ENCODE measurements at places on chromosomes 4 and X.
A peak's percentile ranks its signal among the peaks of the same experiment; 100 is the strongest.

DNA sequence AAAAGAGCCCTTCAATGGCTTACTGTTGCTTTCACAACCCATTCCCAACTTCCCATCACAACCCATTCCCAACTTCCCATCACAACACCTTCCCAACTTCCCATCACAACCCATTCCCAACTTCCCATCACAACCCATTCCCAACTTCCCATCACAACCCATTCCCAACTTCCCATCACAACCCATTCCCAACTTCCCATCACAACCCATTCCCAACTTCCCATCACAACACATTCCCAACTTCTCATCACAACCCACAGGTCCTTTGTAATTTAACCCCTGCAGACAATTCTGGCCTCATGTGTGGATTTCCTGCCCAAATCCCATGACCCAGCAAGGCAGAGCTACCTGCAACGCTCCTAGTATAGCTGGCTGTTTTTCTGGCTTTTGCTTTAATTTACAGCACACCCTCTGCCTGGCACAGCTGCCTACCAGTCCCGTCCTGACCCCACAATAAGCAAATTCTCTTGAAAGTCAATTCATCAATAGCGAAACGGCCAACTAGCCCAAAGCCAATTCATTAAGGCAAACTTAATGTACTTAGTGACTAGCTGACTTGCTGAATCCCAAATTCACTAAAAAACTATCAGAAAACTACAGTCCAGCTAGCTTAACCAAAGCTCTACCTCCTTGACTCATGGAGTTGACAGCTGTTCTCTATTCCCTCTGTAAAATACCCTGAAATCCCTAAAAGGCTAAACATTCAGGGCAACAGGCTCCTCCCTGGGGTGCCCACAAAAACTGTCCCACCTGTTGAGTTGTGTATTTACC lies 75.6 kb downstream of the AFAP1 start:
- no peak overlapping the region for H3K27ac ChIP-seq
- H3K36me3 ChIP-seq = no peaks in the 10 kb centered on the region
- no peak overlapping the region for H3K4me3 ChIP-seq
- no peaks in the 10 kb centered on the region for H3K4me1 ChIP-seq
- no peaks in the 10 kb centered on the region for H3K27me3 ChIP-seq
- no peak for DNase-seq

DNA sequence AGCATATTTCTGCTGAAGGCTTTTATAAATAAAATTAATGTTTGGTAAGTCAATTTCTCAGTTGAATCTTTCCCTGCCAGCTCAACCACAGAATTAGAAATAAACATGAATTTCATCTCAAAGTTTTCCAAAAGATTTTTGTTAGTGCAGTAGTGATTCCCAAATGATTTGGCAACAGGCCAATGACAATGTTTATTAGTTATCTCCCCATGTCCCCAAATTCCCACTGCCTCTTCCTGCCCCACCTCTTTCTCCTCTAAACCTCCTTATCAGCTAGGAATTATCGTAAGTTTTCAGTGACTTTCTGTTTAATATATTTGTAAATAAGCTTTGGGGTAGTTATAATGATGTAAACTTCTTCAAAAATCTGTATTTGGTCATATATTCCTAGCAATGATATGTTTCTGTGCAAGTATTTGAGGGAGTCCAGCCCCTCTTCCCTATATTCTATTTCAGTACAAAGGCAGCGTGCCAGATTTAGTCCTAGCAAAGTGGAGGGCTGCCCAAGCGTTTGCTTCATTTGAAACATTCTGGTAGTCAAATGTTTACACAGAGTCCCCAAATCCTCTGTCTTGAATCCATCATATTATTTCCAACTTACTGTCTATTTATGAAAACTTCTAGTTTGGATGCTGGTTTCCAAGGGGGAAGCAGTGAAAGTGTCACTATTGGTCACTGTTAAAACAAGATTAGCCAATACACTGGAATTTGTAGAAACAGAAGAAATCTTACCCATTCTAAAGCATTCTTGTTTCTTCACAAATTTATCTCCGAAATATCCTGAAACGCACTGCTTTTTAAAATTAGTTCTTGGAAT lies 33.7 kb upstream of the ANKRD50 start:
- no peaks in the 10 kb centered on the region for H3K27me3 ChIP-seq
- H3K27ac ChIP-seq = peak overlapping the region; percentile 11
- DNase-seq = no peak
- no peaks in the 10 kb centered on the region for H3K36me3 ChIP-seq

DNA sequence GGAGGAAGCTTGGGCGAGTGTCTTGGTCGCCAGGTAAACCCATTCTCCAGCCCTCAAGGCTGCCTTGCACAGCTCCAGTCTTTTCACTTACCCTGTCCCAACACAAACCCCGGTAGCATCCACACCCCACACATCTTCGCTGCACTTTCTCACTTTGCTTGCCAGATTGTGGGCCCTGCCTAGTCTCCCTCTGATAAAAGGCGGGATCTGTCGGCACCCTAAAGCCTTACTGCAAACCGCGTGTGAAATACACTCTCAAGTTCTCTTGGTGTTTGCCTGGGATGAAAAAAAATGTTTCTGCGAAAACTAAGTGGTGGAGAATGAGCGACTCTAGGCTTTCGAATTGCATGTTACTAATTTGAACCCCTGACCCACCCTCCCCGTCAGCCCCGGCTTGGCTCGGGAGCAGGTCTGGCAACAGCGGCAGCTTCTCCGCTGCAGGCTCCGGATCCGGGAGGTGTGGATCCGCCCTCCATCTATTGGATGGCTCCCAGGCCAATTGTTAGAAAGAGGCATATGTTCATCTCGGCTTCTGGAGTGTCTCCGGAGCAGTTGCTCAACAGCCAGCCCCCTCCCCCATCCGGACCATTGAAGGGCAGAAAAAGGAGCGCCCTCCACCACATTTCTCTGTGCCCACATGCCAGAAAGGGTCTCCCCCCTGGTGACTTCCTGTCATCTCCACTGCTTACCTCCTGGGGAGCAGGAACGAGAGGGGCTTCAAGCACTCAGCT lies 3.0 kb upstream of the CITED1 start:
- no peaks in the 10 kb centered on the region for H3K36me3 ChIP-seq
- peak overlapping the region; percentile 79 for H3K4me3 ChIP-seq
- no peak overlapping the region for H3K27ac ChIP-seq

- DNase-seq = no peak
- no peaks in the 10 kb centered on the region for H3K36me3 ChIP-seq
- H3K27ac ChIP-seq = no peak overlapping the region
- no peaks in the 10 kb centered on the region for H3K4me1 ChIP-seq
- H3K27me3 ChIP-seq = no peaks in the 10 kb centered on the region
Observed at GRCh38 chr4:24928708-24929107, 15.9 kb upstream of the CCDC149 start.

DNA sequence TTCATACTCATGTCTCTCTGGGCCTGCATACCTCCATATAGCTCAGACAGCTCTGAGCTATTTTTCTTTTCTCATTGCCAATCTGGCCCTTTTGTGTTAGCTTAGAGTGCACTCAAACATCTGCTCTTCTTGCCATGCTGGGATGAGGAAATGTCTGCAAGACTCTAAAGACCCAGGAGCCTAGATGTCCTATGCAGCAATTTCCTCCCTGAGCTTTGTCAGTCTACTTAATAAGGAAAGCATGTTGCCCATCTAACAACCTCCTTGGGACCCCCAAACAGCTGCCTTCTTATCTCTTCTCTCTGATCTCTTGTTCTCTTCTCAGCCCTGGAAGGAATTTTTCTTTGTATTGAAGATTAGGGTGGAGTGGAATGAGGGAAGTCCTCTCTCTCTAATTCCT lies 69.2 kb downstream of the UCHL1 start:
- no peaks in the 10 kb centered on the region for H3K36me3 ChIP-seq
- no peaks in the 10 kb centered on the region for H3K4me1 ChIP-seq
- no peak overlapping the region for H3K27ac ChIP-seq
- no peak for DNase-seq
- H3K4me3 ChIP-seq = no peak overlapping the region
- H3K27me3 ChIP-seq = no peaks in the 10 kb centered on the region

DNA sequence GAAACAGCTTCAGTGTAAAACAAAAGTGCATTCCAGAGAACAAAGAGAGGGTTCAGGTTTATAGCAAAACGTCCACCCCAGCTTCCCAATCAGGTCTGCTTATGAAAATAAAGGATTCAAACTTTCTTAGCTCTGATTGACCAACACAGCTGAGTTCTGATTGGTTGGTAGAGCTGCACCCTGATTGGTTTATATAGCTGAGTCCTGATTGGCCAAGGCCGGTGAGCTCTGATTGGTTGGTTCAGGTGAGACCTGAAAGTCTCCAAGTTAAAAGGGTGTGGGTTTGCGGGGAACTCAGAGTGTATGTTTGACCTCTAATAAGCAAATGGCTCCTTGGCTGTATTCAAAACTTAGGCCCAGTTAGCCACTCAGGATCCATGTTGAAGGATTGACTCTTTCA lies 20.9 kb downstream of the CLRN2 start:
- no peak overlapping the region for H3K27ac ChIP-seq
- H3K27me3 ChIP-seq = no peaks in the 10 kb centered on the region
- no peaks in the 10 kb centered on the region for H3K36me3 ChIP-seq
- DNase-seq = no peak
- no peak overlapping the region for H3K4me3 ChIP-seq

DNA sequence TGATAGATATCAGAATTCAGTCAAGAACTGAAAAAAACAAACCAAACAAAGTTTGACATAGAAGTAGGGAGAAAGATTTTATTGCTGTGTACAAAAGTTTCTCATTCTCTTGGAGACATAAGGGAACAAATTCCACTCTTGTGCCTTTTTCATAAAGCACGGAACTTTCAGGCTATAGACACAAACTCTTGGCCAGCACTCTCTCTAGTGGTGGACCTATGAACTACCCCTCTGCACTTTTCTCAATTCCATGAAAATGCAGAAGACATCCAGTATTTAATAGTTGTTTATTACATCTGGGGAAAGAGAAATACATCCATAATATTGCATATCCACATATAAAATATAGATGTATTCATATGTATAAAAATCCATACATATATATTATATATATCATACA lies 291.6 kb upstream of the HS3ST1 start:
- no peaks in the 10 kb centered on the region for H3K36me3 ChIP-seq
- no peaks in the 10 kb centered on the region for H3K4me1 ChIP-seq
- no peaks in the 10 kb centered on the region for H3K27me3 ChIP-seq

GRCh38 chr4:4521136-4521535 lies 20.7 kb downstream of the STX18 start:
- no peaks in the 10 kb centered on the region for H3K36me3 ChIP-seq
- no peaks in the 10 kb centered on the region for H3K27me3 ChIP-seq
- no peak overlapping the region for H3K4me3 ChIP-seq
- no peaks in the 10 kb centered on the region for H3K4me1 ChIP-seq

DNA sequence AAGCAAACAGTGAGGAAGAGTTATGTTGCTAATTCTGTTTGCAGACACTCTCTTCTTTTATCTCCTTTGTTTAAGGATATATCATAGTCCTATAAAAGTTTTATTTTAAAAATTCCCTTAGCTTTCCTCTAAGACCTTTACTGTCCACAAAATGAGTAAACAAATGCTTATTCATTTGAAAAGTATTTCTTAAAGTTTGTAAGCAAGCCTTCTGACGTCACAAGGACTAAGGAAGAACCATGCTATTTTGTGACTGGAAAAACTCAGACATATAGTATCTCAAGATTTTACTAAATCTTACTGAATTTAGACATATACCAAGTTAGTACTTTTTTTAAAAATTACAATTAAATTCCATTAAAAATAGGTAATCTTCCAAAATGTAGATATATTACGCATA lies 5.2 kb upstream of the RBMXL3 start:
- no peak for DNase-seq
- H3K27ac ChIP-seq = no peak overlapping the region
- no peaks in the 10 kb centered on the region for H3K4me1 ChIP-seq
- H3K27me3 ChIP-seq = no peaks in the 10 kb centered on the region

DNA sequence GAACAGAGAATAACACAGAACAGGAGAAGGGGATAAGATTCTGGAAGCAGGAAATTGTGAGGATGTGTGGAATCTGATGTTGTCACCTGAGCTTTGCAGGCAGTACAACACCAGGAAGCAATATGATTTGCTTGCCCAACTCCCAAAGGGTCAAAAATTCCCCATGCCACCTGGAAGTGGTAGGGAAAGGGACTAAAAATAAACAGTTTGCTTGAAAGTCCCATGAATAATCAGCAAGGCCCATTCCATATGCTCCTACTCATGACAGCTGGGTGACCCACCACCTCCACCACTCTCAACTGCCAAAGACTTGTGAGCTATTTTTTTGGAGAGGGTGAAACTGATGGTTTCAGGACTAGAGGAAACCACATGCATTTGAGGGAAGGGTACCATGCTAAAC lies 168.4 kb downstream of the KCNIP4 start:
- no peaks in the 10 kb centered on the region for H3K4me1 ChIP-seq
- H3K4me3 ChIP-seq = no peak overlapping the region
- no peak overlapping the region for H3K27ac ChIP-seq
- no peak for DNase-seq
- H3K27me3 ChIP-seq = no peaks in the 10 kb centered on the region
- H3K36me3 ChIP-seq = no peaks in the 10 kb centered on the region

- no peak overlapping the region for H3K4me3 ChIP-seq
- DNase-seq = no peak
- no peak overlapping the region for H3K27ac ChIP-seq
- H3K4me1 ChIP-seq = no peaks in the 10 kb centered on the region
- H3K27me3 ChIP-seq = no peaks in the 10 kb centered on the region
Observed at GRCh38 chr4:12966726-12967125, 517.4 kb downstream of the RAB28 start.

- no peaks in the 10 kb centered on the region for H3K4me1 ChIP-seq
- H3K27me3 ChIP-seq = no peaks in the 10 kb centered on the region
- H3K4me3 ChIP-seq = peak within 1 kb of the TSS; percentile 89
- no peaks in the 10 kb centered on the region for H3K36me3 ChIP-seq
- peak within 1 kb of the TSS; percentile 72 for H3K27ac ChIP-seq
- peak; percentile 29 for DNase-seq
Observed at GRCh38 chr4:141133146-141133998, at the start of gene RNF150. TSS of gene RNF150 (minus strand) at chr4:141133469.

GRCh38 chrX:13752141-13752540 lies 17.6 kb downstream of the OFD1 start:
- peaks cover 49% of the 10 kb centered on the region for H3K36me3 ChIP-seq
- no peak for DNase-seq
- H3K27ac ChIP-seq = no peak overlapping the region
- H3K4me3 ChIP-seq = no peak overlapping the region
- H3K27me3 ChIP-seq = no peaks in the 10 kb centered on the region

DNA sequence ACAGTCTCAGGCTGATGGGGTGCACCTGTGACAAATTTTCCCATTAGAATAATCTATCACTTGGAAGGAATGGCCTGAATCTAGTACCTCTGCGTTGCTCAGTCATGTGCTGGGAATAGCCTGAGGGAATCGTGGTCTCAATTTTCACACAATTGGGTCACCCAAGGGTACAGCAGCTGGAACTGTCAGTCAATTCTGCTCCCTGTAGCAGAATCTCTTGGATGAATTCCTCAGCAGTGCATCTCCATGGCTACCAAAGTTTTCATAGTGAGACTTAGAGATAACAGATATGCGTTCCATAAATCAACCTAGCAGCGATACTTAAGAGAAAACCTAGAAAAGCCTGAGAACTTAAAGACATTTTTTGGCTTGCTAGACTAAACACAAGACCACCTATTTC lies 288.7 kb upstream of the CTSO start:
- no peaks in the 10 kb centered on the region for H3K27me3 ChIP-seq
- no peaks in the 10 kb centered on the region for H3K36me3 ChIP-seq
- H3K27ac ChIP-seq = no peak overlapping the region
- H3K4me1 ChIP-seq = no peaks in the 10 kb centered on the region

- no peaks in the 10 kb centered on the region for H3K27me3 ChIP-seq
- H3K27ac ChIP-seq = no peak overlapping the region
- H3K4me1 ChIP-seq = no peaks in the 10 kb centered on the region
- no peaks in the 10 kb centered on the region for H3K36me3 ChIP-seq
- H3K4me3 ChIP-seq = no peak overlapping the region
- DNase-seq = no peak
Observed at GRCh38 chr4:69497886-69498395, 2.2 kb upstream of the UGT2B4 start.

Data from ascending aorta (tissue), 2 donors.